NCI-H1105 treated with DMSO at 0.1 percent for 48 hours (cell line): ENCODE measurements at places on chromosomes 2 and 18.
A peak's percentile ranks its signal among the peaks of the same experiment; 100 is the strongest.

- no peak for DNase-seq
Observed at GRCh38 chr2:187422282-187422681, 25.8 kb downstream of the CALCRL start.

- DNase-seq = no peak
Observed at GRCh38 chr2:160007111-160007510, 55.3 kb downstream of the PLA2R1 start.

DNA sequence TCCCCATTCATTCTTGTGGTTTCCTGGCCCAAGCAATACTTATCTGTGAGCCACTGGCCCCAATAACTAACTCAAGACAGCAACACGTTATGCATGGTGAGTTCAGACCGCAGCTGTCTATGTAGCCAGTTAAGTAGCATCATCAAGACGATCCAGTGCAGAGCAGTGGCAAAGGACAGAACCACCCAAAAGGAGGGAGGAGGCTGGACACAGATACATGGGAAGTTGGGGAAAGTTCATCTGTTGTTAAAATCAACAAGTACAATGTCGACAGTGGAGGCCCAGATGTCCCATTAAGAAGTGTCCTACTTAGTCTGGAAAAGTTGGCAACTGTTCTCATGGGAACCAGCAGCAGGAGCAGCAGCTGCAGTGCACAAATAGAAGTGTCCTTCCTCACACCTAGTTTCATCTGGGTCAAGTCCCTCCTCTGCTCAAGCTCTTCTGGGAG, 106.9 kb upstream of the THOC1 start:
- no peak for DNase-seq

GRCh38 chr2:106562268-106563186, 75.4 kb downstream of the CD8B2 start:
- DNase-seq = no peak

DNA sequence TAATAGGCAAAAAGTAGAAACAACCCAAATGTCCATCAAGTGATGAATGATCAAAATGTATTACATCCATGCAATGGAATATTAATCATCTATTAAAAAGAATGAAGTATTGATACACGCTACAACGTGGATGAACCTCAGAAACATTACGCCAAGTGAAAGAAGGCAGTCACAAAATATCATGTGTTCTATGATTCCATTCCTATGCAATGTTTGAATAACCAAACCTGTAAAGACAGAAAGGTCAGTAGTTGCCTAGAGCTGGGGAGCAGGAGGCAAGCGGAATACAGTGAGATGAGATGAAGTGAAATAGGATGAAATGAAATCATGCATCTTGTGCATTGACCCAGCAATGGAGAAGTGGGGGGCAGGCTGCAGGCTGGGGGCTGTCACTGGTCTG, 17.9 kb upstream of the COL6A3 start:
- DNase-seq = no peak

- DNase-seq = no peak
Observed at GRCh38 chr2:10174173-10174572, 51.6 kb downstream of the RRM2 start.

GRCh38 chr2:105437708-105438103, 38.9 kb upstream of the FHL2 start:
- peak; percentile 29 for DNase-seq

DNA sequence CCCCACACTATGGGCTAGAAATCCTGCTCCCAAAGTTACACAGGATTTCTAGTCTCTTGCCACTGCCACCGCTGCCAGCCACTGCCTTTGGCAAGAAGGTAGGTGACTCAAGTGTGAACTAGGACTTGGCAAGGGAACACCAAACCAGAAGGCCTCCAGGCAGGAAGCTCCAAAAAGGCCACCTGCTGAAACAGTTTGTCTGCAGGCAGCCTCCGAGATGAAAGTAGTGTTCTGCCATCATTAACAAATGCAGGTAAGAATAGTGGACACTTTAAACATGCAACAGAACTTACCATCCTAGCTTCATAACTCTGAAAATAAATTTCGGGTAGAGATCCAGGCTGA, 3.9 kb downstream of the ANKRD44 start:
- no peak for DNase-seq

DNA sequence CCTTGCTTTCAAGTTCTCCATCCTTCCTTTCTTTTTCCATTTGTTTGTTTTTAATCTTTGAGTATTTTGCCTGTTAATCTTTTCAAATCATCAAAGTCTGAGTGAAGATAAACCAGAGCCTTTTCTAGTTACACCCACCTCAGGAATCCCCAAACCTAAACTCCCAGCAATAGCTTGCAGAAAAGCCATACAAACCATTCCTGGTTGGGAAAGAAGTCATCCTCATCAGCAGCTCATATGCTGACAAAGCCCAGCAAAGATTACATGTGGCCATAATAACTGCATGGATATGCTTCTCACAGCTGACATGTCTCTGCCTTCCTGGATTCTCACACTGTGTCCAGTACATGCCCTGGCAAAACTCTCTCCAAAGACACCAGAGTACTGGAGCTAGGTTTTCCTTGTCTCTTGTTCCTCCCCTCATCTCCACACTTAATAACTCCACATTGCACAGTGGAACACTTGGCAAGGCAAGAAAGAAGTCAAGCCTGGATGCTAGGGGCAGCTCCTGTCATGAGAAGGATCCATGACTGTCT, 126.4 kb upstream of the TLK1 start:
- DNase-seq = no peak

- DNase-seq = no peak
Observed at GRCh38 chr18:72114801-72115594, 429.1 kb downstream of the CBLN2 start.

GRCh38 chr2:239802185-239802649, 222.9 kb downstream of the NDUFA10 start:
- no peak for DNase-seq

DNA sequence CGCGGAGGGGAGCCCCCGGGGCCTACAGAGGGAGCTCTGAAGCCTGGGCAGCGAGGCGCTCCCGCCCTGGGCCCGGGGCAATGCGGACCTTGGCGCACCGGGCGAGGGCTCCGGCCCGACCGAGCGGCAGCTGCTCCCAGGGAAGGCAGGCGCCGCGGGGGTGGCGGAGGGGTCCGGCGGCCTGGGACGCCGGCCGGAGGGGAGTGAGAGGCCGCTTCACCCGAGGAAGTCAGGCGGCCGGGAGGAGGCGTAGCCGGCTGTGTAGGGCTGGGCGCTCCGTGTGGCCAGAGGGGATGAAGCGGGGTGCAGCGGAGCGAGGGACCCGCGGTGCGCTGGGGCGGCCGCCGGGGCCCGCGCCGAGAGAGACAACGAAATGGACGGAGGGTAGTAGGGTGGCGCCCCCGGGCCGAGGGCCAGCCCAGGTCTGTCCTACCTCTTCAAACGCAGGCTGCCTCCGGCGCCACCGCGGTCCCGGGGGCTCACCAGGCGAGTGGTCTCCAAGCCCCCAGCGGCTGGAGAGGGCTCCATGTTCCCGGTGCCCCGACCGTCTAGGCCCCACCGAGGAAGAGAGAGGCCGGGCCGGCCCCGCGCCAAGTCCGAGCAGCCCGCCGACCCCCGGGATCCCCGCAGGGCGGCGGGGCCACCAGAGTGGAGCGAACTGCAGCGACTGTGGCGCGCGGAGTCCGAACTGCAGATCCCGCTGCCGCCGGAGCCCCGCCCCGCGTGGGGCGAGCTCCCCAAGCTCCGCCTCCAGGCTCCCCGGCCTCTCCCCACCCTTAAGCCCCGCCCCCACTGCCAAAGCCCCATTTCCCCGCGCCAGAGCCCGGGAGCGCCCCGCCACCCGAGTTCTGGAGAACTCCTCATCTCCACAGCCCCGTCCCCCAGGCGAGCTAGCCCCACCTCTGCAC, at the start of gene SLC30A3:
SLC30A3 (minus strand) TSS at position 669 of the 908 bp plus-strand sequence; CDS start at position 528, 141 bp downstream.
- peak; percentile 55 for DNase-seq

DNA sequence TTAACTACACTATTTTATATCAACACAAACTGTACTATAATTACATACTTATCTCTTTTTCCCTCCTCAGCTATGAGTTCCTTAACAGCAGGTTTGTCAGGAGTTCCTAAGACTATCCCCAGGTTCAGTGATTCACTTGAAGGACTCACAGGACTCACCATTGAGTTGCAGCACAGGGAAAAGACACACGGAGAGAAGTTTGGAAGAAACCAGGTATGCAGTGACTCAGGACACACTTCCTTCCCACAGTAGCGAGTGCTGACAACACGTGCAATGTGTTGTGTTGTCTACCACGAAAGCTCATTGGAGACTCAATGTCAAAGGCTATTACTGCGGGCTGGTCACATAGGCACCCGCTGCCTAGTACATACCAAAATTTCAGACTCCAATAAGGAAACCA, 32.0 kb downstream of the MGAT4A start:
- no peak for DNase-seq

DNA sequence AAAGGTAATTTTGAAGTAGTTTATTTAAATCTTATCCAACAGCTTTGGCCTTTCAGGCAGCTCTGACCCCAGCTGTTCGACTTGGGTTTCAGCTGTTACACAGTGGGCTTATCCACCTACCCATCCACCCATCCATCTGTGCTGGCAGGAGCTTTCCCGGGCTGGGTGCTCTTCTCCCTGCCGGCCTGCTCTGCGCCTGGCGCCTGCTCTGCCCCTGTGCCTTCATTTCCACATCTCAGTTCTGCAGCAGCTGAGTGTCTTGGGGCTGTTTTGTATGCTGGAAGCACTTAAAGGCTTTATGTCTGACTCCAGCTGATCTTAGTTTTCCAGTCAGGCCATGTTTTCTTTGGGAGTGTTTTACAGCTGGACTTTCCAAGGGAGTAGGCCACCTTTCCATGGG, 24.2 kb downstream of the LDLRAD4 start:
- DNase-seq = no peak

- DNase-seq = peak; percentile 25
Observed at GRCh38 chr18:8705238-8705960, at the start of gene MTCL1. MTCL1 (plus strand) TSS chr18:8705556; CDS start chr18:8705661, 105 bp downstream.

DNA sequence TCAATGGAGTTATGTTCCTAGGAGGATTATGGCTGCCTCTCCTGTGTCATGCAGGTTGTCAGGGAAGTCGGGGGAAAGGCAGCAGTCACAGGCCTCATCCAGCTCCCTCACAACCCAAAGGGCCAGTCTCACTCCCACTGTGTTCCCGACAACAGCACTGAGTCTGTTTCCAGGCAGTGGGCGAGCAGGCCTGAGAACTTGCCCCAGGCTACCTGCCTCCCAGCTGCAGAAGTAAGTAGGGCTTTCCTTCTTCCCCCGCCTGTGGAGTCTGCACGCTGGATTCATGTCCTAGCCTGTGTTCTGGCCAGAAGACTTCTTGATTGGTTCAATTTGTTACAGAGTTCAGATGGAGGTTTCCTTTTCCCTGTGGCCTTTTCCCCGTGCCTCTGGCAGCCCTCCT, 8.2 kb upstream of the ZNF638 start:
- DNase-seq = no peak

- DNase-seq = no peak
Observed at GRCh38 chr2:75113231-75113869, 86.0 kb downstream of the TACR1 start.

DNA sequence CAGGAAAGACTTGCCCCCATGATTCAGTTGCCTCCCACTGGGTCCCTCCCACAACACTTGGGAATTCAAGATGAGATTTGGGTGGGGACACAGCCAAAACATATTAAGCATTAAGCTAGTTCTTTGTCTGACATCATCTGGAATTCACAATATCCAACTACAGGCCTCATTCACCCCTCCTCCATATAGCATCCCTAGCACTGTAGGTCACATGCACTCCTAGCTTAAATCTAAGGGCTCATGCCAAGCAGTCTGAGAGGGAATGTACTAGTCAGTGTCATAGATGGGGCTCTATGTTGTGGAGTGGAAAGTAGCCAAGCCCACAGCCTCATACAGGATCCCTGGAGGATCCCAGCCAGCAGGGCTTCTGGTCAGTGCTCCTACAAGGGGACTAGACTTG, 92.1 kb downstream of the IRS1 start:
- DNase-seq = no peak

DNA sequence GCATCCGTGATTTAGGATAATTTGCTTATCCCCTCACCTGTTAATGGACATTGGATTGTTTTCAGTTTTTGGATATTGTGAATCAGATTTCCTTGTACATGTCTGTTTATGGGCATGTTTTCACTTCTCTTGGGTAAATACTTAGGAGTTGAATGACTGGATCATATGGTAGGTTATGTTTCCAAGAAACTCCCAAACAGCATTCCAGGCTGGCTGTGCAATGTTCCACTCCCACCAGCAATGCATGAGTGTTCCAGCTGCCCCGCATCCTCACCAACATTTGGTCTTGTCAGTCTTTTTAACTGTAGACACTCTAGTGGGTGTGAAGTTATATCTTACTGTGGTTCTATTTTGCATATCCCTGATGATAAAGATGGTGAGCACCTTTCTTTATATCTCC, 8.9 kb upstream of the LRRFIP1 start:
- no peak for DNase-seq

DNA sequence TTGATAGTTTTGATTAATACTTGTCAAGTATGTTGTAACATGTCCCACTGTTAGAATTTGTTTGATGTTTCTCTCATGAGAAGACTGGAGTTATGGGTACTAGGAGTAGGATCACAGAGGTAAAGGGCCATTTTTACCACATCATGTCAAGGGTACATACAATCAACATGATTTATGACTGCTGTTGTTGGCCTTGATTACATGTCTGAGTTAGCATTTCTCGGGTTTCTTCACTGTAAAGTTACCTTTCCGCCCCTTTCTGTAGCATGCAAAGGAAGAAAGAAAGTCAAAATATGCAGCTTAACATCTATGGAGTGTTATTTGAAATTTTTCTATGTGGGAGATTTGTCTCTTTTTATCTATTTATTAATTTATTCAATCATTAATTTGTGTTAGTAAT, 1456.4 kb downstream of the SUCLG1 start:
- DNase-seq = no peak

- DNase-seq = no peak
Observed at GRCh38 chr2:225980372-225980771, 580.9 kb downstream of the NYAP2 start.

DNA sequence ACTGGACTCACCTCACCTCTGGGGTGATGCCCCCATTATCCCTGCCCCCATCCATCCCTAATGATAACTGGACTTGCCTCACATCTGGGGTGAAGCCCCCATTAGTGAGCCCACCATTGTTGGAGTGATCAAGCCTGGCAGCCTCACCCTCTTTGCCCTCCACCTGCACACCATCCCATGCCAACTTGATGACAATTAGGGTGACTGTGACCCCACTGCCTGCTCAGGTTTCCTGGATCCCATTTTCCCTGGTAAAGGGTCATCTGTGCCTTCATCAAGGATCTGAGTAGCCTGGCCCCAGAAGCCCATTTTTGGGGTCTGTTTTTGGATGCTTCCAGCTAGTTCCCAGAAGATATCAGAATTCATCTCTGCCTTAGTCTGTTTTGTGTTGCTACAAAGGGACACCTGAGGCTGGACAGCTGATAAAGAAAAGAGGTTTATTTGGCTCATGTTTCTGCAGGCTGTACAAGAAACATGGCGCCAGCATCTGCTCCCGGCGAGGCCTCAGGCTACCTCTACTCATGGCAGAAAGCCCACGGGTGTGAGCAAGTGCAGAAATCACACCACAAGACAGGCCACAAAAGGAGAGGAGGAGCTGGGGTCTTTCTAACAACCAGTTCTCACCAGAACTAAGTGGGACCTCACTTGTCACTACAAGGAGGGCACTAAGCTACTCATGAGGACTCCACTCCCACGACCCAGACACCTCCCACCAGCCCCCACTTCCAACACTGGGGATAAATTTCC, 196.4 kb upstream of the TWIST2 start:
- DNase-seq = no peak

- DNase-seq = no peak
Observed at GRCh38 chr2:97354576-97354975, 235.1 kb downstream of the ANKRD36B start.
